Liver (tissue), 10 donors: ENCODE measurements at places on chromosomes 12 and 14.

- DNase-seq: no peak
These were observed 25.9 kb downstream of the PSEN1 start for GRCh38 chr14:73162251-73162650.

GRCh38 chr14:102215071-102215470 is 75.4 kb downstream of the WDR20 start:
- no peak for DNase-seq

DNA sequence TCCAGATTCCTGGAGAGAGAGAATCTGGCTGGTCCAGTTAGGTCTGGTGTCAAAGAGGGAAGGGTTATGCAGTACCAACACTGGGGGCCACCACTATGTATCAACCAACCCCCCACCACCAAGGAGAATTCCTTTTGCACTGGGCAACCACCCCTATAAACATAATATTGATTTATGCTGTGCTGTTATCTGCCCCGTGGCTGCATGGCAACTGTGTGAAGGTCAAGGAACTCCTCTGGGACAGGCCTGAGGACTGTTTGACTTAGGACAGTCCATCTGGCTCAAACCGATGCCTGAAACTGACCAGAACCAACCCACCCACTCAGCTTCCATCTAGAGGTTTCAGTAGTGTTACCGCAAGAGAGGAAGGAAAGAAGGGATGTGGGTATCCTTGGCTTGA is 20.5 kb downstream of the PLEKHH1 start:
- DNase-seq: no peak

GRCh38 chr14:43476822-43477221 is 1030.3 kb downstream of the FSCB start:
- no peak for DNase-seq

DNA sequence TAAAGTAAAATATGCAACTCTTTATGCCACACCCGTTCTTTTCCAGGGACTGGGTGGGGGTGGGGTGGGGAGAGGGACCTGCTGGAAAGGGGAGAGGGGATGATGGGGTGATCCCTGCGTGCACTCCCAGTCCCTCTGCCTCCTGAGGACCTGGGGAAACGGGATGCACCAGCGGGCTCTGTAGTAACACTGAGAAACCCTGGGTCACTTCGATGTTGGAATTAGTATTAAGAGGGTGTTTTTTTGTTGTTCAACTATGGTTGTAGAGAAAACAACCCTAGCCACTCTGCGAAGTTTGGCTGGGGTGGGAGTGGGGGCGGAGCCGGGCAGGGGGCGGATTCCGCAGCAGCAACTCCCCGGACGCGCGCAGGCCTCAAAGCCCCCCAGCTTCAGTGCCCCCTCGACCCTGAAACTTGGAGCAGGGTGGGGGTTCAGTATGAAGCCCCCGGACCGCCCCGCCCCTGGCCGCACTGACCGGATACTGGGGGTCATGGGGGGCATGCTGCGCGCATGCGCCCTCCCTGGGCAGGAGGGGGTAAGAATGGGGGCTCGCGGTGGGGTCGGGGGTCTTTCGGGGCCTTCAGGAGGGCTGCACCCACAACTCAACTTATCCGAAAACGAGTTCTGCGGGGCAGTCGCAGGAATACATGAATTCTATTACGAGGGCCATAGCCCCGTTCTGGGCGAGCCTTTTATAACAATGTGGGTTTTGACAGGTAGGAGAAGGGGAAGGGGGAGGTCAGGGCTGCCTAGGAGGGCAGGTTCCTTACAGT is 1.3 kb upstream of the ARHGEF25 start:
- DNase-seq: no peak

- no peak for DNase-seq
These were observed 14.7 kb downstream of the NKX2-1 start for GRCh38 chr14:36505181-36505815.

GRCh38 chr12:47556261-47557030 is 149.4 kb downstream of the RPAP3 start:
- no peak for DNase-seq
